Progenitor cell of endocrine pancreas (in vitro differentiated cells): ENCODE measurements at places on chromosomes 2 and 18. TPM values are rescaled to one million over a fixed set of nuclear protein-coding genes. Genes with fewer than 3 reads are reported as not detected.
A peak's percentile ranks its signal among the peaks of the same experiment; 100 is the strongest.

Gene PLEKHB2
- 38.8 and 40.9 TPM in 2 replicates for total RNA-seq

Gene ALK
- total RNA-seq: 0.11 TPM in 1 of 2 replicates, not detected in the other

DNA sequence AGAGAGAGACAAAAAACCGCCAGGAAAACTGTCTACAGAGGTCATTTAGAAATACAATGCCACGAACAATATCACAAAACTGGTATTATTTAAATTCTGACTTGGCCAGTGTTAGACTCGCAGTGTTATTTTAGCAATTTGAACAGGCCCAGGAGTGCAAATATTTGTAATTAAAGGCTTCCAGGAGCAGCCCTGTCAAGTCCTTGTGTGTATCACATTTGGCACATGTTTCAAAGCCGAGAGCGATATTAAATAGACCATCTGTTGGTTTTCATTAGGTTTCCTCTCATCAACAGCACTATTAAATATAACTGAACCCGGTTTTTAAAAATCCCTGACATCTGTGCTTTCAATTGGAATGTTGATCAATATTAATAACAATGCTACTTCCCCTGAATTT is 656.9 kb downstream of the TSN start:
- peaks cover 2% of the 10 kb centered on the region for H3K4me1 ChIP-seq
- no peak overlapping the region for H3K27ac ChIP-seq
- DNase-seq: no peak
- no peaks in the 10 kb centered on the region for H3K27me3 ChIP-seq
- H3K36me3 ChIP-seq: peaks cover 2% of the 10 kb centered on the region

GRCh38 chr18:62420151-62420512 is 95.0 kb downstream of the TNFRSF11A start:
- DNase-seq: no peak
- no peak overlapping the region for H3K27ac ChIP-seq
- H3K4me1 ChIP-seq: peaks cover 12% of the 10 kb centered on the region
- H3K36me3 ChIP-seq: no peaks in the 10 kb centered on the region

- H3K4me3 ChIP-seq: no peak overlapping the region
- no peaks in the 10 kb centered on the region for H3K27me3 ChIP-seq
- DNase-seq: no peak
- peaks cover 5% of the 10 kb centered on the region for H3K4me1 ChIP-seq
Observed at GRCh38 chr2:150617351-150617978, 130.0 kb upstream of the RND3 start.

Gene ECEL1
- total RNA-seq: 2.0 and 2.9 TPM in 2 replicates

DNA sequence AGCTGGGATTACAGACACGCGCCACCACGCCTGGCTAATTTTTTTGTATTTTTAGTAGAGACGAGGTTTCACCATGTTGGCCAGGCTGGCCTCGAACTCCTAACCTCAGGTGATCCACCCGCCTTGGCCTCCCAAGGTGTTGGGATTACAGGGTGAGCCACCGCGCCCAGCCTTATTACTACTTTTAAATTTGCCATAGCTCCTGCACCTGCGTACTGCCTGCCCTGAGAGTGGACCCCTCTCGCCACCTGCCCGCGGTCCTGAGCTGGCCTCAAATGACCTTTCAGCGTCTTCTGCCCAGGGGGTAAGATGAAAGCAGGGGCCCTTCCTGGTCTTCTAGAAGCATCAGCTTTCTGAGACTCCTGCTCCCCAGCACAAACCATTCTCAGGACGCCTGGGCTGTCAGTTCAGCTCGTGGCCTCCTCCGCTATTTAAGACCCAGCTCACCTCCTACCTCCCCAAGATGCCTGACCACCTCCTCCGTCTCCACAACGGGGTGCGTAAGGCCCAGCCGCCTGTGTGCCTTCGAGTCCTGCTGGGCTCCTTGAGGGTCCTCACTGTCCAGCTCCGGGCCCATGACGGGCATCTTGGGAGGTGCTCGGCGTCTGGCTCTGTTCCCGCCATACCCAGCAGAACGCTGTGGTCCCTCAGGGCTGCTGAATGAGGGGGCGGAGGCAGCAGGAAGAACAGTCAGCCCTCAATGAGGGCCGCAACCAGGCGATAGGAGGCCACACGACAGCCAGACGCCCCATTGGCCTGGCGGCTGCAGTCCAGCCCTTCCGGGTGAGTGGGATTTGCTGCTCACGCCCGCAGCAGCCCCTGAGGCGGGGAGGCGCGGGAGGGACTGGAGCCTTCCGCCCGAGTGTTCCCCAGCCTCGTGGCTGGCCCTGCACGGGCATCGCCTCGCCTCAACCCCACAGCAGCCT is 266.6 kb downstream of the TFCP2L1 start:
- DNase-seq: no peak
- H3K4me1 ChIP-seq: peaks cover 2% of the 10 kb centered on the region
- no peak overlapping the region for H3K27ac ChIP-seq
- H3K4me3 ChIP-seq: no peak overlapping the region

DNA sequence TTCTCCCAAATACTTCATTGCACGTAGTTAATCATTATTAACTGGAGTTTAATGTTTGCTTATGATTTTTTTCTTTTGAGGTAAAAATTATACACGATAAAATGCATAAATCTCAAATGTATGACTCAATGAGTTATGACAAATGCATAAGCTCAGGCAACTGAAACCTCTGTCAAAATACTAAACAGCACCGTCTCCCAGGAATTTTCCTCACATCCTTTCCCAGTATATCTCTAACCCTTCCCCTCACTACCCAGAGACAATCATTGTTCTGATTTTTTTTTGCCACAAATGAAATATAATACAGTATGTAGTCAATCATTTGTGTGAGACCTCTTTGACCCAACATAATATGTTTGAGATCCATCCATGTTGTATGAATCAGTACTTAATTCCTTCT is 606.5 kb downstream of the CPS1 start:
- no peak overlapping the region for H3K4me3 ChIP-seq
- no peaks in the 10 kb centered on the region for H3K27me3 ChIP-seq
- H3K4me1 ChIP-seq: peaks cover 5% of the 10 kb centered on the region
- H3K36me3 ChIP-seq: no peaks in the 10 kb centered on the region
- no peak for DNase-seq

Gene NT5DC4
- total RNA-seq: not detected in 2 replicates

Gene DAPL1
- total RNA-seq: not detected in 2 replicates

GRCh38 chr2:215793747-215794595 is 219.4 kb downstream of the MREG start:
- DNase-seq: no peak
- H3K4me1 ChIP-seq: peaks cover 28% of the 10 kb centered on the region
- H3K27ac ChIP-seq: peak overlapping the region; percentile 62
- H3K27me3 ChIP-seq: no peaks in the 10 kb centered on the region

DNA sequence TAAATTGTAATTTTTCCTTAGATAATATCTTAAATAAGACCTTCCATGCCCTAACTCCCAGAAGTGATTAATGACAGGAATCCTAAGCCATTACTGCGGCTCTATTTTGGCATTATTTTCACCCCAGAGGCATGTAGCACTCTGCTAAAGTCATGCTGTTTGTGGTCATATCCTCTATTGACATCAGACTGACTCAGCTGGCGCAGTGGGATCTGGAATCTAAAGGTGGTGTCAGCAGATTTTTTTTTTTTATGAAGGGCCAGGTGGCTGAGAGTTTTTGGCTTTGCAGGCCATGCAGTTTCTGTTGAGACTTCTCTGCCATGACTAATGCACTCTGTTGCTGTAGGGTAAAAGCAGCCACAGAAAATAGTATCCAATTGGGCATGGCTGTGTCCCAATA is 64.1 kb upstream of the ACVR1C start:
- no peak for DNase-seq
- H3K36me3 ChIP-seq: no peaks in the 10 kb centered on the region
- no peaks in the 10 kb centered on the region for H3K4me1 ChIP-seq
- no peaks in the 10 kb centered on the region for H3K27me3 ChIP-seq
- no peak overlapping the region for H3K27ac ChIP-seq

GRCh38 chr2:138267902-138268254 is 233.7 kb upstream of the SPOPL start:
- H3K4me3 ChIP-seq: no peak overlapping the region
- H3K27ac ChIP-seq: no peak overlapping the region
- H3K36me3 ChIP-seq: peaks cover 2% of the 10 kb centered on the region
- H3K27me3 ChIP-seq: no peaks in the 10 kb centered on the region
- no peak for DNase-seq

DNA sequence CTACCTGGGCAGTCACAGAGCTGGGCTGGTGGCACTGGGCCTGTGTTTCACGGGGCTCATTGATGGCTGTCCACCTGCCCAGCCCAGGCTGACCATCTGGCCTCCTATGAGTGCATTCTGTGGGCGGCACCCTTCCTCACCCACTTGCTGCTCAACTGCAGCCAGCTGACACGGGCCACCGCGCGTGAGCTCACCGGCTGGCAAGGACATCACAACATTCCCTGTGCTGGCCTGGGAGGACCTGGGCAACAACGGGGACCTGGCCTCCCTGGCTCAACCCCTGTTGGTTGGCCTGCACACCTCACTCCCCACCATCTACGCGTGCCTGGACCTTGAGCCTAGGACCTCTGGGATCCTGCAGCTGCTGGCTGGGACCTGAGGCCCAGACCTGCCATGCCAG is 98.2 kb upstream of the DTNA start:
- H3K4me1 ChIP-seq: peaks cover 15% of the 10 kb centered on the region
- peaks cover 2% of the 10 kb centered on the region for H3K36me3 ChIP-seq
- no peaks in the 10 kb centered on the region for H3K27me3 ChIP-seq
- no peak overlapping the region for H3K4me3 ChIP-seq
- DNase-seq: no peak

GRCh38 chr2:47964722-47965434 is 58.6 kb upstream of the FBXO11 start:
- no peak for DNase-seq
- H3K4me1 ChIP-seq: no peaks in the 10 kb centered on the region
- H3K27me3 ChIP-seq: peaks cover 9% of the 10 kb centered on the region
- no peak overlapping the region for H3K4me3 ChIP-seq
- no peaks in the 10 kb centered on the region for H3K36me3 ChIP-seq
- no peak overlapping the region for H3K27ac ChIP-seq

DNA sequence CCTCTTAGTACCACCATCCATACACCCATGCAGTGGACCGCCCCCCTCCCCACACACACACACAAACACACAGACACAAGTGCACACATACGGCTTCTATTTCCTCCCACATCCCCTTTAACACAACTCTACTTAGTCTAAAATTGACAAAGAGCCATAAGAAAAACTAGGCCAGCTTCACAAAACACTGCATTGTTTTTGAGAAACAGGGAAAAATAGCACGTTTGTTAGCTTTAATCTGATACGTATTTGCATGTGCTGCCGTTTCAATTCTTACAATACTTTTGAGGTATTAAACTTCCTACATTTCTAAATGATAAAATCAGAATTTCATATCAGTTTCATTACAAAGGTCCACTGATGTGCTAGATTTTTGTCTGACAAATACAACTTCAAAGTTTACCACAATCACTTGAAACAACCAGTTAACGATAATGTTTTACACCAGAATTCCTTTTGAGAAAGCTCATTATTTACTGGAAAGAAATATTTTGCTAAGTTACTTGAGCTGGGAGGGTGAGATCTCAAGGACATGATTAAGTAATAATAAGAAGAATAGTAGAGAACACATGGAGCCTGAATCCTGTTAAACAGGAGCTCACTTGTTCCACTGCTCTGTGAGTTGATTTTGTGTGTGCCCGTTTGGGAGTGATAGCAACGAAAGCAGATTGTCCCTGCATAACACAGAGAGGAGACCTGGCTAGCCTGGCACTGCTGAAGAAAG is 74.5 kb downstream of the MOGAT1 start:
- no peaks in the 10 kb centered on the region for H3K27me3 ChIP-seq
- no peak overlapping the region for H3K27ac ChIP-seq
- no peaks in the 10 kb centered on the region for H3K4me1 ChIP-seq

DNA sequence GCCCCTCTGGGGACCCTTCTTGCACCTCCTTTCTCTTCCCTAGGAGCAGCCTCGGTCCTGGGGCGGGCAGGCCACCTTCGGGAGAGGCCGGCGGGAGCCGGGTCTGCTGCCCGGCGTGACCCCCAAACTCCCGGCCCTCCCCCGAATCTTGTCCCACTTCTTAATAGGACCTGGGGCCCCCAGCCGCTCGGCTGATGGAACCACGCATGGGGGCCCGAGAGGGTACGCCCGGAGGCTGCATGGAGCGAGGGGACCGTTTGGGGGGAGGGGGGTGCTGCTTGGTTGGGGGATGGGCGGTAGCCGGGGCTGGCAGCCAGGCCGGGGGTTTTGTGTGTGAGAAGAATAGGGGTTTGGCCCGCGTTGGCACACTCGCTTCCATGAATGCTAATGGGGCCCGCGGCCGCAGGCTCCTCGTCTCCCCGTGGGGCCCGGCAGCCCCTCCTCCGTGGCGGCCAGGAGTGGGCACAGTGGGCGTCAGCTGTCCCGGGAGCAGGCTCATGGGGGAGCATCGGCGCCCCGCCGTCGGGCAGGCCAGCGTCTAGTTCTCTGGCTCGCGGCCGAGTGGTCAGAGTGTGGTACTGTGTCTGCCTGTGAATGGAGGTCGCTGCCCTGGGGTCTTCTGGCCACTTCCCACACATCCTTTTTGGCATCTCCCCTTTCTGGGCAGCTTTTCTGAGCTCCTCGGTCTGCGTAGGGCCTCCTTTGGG is 1.0 kb downstream of the GAREM2 start:
- no peak overlapping the region for H3K27ac ChIP-seq
- H3K36me3 ChIP-seq: peaks cover 1% of the 10 kb centered on the region
- H3K27me3 ChIP-seq: peaks cover 47% of the 10 kb centered on the region

GRCh38 chr2:24830351-24830750 is 37.1 kb downstream of the CENPO start:
- no peaks in the 10 kb centered on the region for H3K27me3 ChIP-seq
- no peak for DNase-seq
- H3K4me3 ChIP-seq: no peak overlapping the region
- H3K27ac ChIP-seq: peak overlapping the region; percentile 45
- peaks cover 4% of the 10 kb centered on the region for H3K4me1 ChIP-seq
- peaks cover 5% of the 10 kb centered on the region for H3K36me3 ChIP-seq

DNA sequence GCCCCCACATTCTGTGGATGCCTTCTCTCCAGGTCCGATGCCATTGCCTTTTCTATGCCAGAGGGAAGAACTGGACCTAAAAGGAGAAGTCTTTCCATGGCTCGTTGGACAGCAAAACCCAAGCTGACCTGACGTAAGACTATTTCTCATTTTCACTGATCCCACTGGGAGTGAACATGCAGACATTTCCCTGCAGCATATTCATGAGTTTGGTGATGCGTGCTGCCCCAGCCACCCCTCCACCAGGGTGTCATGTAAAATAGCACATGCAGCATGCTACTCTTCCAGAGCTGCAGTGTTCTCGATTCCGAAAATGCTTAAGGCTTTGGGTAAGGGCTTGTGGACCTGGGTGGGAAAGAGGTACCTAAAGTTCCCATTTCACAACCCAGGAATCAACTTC is 221.2 kb downstream of the UXS1 start:
- no peak for DNase-seq
- H3K4me3 ChIP-seq: no peak overlapping the region
- H3K36me3 ChIP-seq: no peaks in the 10 kb centered on the region
- peaks cover 2% of the 10 kb centered on the region for H3K4me1 ChIP-seq
- no peak overlapping the region for H3K27ac ChIP-seq
- peaks cover 16% of the 10 kb centered on the region for H3K27me3 ChIP-seq
